Stimulated activated naive CD8-positive, alpha-beta T cell treated with anti-CD3 and anti-CD28 coated beads, Interleukin-15, amount 100 ng/mL, for 72 hours (primary cell): ENCODE measurements at places on chromosomes 1 and 21.

- no peak for DNase-seq
Observed at GRCh38 chr1:60994369-60994768, 88.0 kb upstream of the NFIA start.

DNA sequence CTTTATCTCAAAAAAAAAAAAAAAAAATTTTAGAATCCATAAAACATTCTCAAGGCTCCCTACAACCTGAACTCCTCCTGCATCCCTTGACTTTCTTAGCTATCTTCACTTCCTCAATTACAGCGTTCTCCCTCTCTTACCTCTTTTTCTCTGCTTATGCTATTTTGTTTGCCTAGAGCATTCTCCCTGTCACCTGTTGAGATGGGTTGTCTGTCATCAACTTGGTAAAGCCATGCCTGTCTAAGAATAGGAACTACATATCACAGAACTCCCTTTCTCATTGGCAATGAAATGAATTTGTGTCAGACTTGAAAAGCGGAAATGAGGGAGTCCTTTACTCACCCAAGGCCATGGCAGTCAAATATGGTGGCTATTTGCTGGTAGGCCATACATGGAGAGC, 129.6 kb upstream of the CACHD1 start:
- no peak for DNase-seq

DNA sequence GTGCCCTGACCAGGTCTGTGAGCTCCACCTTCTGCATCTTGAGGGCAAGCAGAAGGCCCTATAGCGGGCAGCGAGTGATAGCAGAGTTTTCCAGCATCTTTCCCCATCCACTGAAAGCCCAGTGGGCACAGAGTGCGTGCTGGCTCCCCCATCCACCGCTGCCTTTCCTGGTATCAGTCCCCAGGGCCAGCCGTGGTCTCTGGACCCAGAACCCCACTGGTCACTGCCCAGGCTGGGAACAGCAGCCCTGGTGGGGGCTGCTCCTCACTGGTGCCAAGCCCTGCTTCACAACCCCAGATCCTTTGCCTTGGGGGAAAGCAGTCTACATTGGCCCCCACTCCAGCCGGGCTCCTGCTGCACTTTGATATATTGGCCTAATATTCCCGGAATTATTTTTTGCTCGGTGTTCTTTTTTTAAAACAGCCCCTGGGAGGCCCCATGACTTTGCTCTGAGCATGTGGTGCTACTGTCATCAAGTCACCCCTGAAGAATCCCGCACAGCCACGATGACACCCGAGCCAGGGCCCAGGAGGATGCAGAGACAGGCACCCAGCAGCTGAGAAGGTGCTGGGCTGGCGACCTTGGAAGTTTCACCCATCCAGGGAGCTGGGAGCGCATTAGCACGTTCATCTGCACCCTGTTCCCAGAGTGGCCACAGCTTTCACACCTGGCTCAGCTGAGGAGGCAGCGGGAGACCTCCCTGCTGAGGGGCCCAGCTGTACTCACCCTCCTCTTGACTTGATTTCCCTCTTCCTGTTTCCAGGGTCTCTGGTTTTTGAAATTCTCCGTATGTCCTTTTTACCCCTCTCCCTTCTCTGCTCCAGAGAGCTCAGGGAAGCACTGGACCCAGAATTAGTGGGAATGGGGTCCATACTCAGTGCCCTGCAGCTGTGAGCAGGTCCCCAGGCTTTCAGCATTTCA, 56.9 kb downstream of the KLHDC7A start:
- DNase-seq = no peak

- no peak for DNase-seq
Observed at GRCh38 chr1:55233145-55233777, 18.1 kb upstream of the USP24 start.

DNA sequence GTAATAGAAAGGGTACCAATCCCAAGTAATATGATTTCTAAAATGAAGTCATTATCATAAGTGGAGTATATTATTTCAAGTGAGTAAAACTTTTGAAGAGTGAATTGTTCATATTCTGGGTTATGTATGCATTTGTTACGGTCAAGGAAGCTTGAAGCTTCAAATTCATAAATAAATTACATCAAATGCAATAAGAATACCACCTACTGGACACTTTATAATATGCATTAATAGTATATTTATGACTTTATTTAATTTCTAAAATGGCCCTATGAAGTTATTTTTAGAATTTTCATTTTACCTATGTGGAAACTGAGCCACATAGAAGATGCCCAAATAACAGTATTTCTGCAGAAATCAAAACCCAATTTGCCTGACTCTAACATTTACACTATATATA, 260.6 kb downstream of the SMYD3 start:
- no peak for DNase-seq

- no peak for DNase-seq
Observed at GRCh38 chr21:31634993-31635392, 24.5 kb upstream of the SOD1 start.

DNA sequence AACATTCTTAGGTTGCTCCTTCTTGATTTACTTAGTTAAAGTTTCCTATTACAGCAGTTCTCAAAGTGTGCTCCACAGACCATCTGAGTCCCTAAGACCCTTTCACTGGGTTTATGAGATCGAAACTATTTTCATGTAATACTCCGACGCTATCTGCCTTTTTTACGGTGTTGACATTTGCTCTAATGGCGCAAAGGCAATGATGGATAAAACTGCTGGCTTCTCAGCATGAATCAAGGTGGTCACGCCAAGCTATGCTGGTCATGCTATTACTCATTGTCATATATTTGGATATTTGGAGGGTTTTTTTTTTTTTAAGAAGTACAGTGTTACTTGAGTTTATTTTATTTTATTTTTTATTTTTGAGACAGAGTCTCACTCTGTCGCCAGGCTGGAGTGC, 235.1 kb downstream of the KIF26B start:
- DNase-seq = no peak

DNA sequence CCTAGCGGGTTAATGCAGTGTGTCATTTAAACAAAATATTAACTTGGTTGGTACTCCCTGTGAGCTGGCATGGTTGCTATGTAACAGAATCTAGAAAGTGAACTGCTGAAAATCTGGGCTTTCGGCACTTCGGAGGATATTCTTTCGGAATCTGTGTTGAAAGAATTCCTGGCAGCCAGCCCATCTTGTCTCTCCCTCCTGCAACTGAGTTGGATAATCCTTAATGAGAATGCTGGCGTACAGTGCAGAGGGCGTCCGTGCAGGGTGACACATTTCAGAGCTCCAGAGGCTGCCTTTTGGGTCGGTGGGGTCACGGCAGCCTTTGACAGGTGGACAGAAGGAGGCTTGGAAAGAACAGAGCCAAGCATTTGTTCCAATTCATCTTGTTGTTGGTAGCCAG, 3.7 kb downstream of the KAZN start:
- no peak for DNase-seq

- no peak for DNase-seq
Observed at GRCh38 chr1:177209357-177209756, 38.6 kb downstream of the BRINP2 start.

DNA sequence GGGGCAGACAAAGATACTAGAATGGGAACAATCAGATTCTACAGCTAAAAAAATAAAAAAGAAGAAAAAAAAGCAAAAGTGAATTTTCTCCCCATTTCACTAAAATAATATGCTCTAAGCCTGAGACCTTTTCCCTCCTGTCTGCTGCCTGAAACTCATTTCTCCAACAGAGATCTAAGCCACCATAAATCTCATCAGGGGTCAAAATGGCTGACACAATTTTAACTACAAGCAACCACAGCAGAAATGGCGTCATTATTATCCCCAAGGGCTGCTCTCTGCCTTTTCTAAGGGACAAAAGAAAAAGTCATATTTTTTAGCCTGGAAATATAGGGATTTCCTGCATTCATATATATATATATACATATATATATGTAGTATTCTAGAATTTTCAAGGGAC, 183.7 kb upstream of the CAMK1G start:
- DNase-seq = no peak

GRCh38 chr1:23555986-23556634, 3.2 kb downstream of the ID3 start:
- DNase-seq = no peak

- no peak for DNase-seq
Observed at GRCh38 chr1:67957066-67957465, 93.4 kb downstream of the DIRAS3 start.

DNA sequence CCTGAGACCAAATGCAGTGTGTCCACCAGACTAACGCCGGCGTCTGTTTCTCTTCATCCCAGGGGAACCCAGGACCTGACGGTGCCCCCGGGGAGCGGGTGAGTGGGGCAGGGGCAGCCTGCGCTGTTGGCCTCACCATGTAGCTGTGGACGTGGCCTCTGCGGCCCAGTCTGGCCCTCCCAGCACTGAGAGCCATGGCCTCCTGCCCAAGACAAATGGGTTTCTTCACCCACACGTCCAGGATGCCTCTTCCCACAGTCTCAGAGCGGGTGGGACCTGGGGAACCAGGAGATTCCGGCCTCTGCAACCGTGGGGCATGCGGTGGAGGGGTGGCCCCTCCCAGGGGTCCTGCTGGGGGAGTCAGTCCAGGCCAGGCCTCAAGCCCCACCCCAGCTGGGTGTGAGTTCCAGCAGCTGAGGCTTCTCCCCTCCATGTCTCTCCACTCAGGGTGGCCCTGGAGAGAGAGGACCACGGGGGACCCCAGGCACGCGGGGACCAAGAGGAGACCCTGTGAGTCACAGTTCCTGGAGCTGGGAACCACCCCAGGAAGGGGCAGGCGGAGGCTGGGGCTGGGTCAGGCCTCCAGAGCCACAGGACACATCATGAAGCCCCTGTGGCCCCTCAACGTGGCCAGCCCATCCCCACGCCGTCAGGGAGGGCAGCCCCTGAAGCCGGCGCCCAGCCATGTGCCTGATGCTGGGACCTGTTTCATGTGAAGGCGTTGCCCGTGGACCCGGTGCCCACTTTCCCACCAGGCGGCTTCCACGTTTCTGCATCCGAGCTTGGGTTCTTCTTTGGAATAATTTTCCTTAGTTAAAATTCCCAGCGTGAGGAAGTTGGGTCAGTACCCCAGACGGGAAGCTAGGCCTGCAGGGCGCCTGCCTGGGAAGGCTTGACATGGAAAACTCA, 11.0 kb downstream of the COL6A1 start:
- DNase-seq = no peak

- no peak for DNase-seq
Observed at GRCh38 chr21:41957991-41958766, 4.4 kb upstream of the C2CD2 start.

DNA sequence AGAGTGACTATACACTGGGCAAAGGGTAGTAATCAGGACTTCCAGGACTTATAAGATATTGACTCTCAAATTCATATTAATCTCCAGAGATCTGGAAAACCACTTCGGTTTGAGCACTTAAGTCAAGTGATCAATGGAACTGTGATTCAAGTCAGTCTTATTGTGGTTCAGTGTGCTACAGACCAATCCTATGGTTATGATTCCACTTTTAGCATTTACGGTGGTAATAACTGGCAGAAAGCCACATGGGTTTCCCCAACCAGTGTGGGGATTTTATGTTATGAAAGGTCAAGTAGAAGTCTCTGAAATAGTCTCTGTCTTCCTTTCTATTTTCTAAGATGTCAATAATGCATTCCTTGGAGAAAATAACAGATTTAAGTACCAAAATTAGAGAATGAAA, 151.3 kb upstream of the NEGR1 start:
- DNase-seq = no peak

DNA sequence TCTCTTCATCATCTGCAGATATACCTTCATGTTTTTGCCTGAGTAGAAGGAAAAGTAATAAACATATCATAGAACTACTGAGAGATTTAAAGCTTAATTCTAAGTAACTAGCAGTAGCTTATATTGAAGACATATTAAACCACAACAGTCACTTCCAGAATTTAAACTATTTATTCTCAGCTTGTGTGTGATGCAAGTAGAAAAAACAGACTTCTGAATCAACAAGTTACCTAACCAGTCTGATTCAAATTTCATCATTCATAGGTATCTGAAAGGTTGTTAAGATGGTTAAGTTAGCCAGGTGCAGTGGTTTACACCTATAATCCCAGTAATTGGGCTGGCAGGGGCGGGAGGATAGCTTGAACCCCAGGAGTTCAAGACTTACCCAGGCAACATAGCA, 41.9 kb downstream of the SPAG17 start:
- DNase-seq = no peak

DNA sequence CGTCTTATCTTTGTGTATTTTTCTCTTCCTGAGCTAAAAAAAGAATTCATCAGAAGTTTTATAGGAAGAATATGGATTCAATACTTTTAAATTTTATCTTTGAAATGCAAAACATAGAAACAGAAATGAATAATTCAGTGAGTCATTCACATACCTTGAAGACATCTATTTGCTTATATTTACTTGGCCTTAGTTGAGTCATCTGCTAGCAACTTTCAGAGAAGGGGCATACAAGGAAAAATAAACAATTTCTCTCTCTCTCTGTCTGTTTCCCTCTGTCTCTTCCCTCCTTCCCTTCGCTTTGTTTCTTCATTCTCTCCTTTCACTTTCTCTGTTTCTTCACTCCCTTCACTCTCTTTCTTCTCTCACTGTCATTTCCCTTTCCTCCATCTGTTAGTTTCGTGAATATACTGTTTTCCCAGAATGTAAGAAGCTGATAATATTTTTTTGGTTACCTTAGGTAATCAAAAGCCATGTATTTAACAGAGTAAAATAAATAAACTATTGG, 477.2 kb downstream of the BRINP3 start:
- DNase-seq = no peak

- DNase-seq = no peak
Observed at GRCh38 chr1:56092684-56093570, 486.4 kb downstream of the PLPP3 start.

DNA sequence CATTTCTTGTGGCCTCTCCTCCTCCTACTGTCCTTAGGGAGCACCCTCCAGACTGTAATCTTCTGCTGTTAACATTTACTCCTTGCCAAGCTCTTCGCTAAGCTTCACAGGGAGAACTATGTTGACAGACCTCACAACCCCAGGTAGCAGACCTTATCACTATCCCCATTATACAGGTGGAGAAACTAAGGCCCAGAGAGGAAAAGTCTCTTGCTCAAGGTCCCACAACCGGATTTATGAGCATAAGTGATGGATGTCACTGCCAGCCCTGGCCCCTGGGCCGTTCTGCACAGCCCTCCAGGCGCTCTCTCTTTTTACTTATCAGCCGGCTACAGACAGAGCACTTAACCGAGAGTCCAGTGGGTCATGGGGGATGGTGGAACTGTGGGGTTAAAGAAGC, 18.1 kb downstream of the LYPD8 start:
- DNase-seq = no peak
